ENCODE measurements at places on chromosomes 2 and 18.

DNA sequence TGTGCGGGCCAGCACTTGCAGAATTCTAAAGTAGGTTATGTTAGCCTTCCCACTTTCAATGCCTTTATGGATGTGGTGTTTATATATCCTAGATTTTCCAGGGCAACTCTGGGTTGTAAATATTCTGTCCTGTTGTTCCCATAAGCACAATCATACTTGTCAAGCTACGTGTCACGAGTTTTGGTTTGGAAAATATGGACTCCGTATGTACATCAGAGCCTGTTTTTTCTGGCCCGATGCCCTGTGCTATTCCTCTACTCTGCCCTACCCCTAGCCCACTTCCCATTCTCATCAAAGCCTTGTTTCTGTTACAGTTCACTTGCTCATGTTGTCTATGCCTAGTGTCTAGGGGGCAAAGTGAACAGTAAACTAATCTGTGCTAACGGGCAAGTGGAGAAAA lies 27.0 kb upstream of the ZEB2 start:
- DNase-seq, result no peak

DNA sequence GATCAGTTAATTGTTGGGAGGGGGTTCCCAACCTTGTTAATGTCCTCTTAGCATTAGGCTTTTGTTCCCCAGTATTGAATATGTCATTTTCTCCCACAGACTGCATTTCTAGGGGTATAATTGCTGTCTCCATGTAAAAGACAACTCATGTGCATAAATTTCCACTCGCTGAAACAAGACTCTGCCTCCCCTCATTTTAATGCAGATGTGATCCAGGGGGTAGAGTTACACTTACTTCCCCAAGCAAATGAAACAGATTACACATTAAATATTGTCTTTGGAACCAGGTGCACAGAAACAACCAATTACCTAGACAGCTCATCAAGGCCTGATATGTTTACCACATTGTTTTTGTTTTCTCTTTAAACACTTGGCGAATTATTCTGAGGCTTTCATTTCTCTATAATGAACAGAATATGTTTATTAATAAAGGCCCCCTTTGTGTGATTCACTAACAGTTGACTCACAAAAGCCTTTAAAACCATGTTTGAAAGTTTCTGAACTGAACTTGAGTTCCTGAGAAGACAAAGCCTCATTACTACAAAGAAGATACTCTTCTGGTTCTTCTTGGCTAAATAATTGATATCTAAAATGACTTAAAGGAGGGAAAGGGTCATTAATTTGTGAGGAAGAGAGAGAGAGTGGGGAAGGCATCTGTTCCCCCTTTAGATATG lies 15.0 kb upstream of the ACVR1 start:
- peak; percentile 82 for DNase-seq

DNA sequence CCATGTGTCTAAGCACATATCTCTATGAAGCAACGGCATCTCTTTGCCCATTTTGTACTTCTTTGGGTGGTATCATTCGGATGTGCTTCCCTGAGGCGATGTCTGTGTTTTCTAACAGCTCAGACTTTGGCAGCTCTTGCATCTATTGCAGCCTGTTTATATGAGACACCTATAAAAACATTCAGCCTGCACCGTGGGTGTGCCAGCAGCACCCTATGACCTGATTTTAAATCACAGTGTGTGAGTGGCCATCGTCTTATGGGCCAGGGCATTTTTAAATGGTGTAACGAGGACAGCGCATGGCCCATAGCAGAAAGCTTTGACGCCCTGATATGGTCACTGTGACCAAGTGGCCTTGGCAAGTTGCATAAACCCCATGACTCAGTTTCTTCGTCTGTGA lies 12.9 kb downstream of the NPAS2 start:
- DNase-seq, result no peak

- no peak for DNase-seq
Observed at GRCh38 chr2:148653437-148653836, 8.9 kb downstream of the EPC2 start.

DNA sequence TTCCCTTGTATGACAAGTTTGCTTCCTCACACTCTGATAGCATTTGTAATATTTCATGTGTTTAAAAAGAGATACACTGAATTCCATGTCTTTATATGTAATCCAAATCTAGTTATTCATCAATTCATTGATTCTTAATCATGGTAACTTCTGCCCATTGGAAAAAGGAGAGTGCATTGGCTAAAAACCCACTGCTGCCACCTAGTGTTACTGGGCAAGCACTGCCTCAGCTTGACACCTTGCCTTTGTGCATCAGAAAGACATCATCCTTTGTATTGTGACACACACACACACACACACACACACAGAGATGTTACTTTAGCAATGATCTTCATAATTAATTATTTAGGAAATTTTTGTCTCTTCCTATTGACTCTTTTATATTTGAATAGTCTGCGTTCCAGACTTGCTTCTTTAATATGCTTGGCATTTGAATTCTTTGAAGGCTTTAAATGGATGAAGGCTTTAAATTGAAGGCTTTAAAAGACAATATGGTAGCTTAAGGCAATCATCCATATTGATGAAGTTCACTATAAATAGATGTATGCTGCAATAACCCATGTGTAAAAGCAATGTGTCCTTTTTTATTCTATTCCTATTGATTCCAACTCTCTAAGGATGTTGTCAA lies 414.2 kb upstream of the CHST9 start:
- DNase-seq, result peak; percentile 46

DNA sequence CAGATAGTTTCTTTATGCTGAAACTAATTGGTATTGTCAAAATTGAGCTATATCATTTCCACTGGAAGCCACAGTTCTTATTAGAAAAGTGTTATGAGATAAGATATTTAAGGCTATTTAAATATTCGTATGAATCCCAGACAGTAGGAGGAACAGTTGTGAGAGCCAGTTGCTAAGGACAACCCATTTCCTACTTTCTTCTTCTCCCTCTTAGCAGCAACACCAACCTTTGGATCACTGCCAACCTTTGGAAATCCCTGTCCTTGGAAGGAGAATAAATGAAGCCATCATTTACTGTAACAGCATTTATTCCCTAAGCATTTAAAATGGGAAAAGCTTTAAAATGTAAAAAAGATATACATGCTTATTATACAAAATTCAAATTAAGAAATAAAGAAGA lies 85.8 kb downstream of the PLCL1 start:
- no peak for DNase-seq

GRCh38 chr2:76867854-76868253 lies 654.3 kb downstream of the LRRTM4 start:
- DNase-seq, result no peak

- DNase-seq, result no peak
Observed at GRCh38 chr2:188909036-188909435, 65.1 kb upstream of the COL3A1 start.

DNA sequence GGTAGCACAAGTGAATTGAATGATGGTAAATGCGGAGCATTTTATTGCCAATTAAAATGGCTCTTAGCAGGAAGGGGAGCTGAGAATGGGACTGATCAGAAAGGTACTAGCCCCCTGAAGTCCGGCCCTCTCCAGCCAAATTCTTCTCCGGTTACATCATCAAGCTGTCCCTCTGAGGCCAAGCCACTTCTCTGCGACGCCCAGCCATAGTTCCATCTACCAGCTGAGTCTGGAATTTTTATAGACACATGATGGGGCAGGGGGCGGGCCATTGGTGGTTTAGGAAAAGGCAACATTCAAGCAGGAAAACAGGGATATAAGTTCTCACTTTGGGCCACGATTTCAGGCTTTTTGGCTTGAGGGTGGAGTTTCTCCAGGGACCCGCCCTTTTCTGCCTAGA lies 22.7 kb downstream of the RPRM start:
- no peak for DNase-seq

DNA sequence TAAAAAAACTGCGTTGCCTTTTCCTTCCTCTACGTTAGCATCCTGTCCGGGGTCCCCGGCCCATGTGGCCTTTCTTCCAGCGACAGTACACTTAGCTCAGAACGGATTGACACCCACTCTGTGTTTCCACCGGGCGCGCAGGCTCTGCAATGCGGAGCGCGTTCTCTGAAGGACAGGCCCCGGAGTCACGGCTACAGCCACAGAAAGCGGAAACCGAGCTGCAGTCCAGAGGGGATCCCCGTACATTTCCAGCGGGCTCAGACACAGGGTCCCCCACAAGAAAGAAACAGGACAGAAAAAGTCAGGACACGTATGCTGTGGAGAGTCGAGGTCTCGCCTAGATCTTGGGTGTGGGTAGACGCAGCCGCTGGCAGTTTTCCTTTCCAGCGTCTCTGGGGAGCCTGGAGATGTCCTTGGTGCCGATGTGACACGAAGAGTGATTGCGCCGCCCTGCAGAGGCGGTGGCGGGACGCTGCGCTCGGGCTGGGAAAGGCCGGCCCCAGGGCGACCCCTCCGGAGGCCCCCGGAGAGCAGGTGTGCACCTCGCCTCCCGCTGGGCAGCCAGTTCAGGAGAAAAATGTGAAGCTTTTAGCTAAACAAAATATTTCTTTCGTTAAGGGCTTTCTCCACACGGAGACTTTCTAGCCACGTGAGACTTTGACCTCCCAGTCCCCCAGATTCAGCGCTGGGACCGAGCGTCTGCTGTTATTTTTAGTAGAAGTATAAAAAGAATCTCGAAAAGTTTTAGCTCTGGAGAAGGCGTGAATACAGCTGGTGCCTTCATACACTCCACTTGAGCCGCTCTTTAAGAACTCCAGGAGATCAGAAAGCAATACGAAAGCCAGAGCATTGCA lies 1.3 kb upstream of the ACKR3 start:
- no peak for DNase-seq

DNA sequence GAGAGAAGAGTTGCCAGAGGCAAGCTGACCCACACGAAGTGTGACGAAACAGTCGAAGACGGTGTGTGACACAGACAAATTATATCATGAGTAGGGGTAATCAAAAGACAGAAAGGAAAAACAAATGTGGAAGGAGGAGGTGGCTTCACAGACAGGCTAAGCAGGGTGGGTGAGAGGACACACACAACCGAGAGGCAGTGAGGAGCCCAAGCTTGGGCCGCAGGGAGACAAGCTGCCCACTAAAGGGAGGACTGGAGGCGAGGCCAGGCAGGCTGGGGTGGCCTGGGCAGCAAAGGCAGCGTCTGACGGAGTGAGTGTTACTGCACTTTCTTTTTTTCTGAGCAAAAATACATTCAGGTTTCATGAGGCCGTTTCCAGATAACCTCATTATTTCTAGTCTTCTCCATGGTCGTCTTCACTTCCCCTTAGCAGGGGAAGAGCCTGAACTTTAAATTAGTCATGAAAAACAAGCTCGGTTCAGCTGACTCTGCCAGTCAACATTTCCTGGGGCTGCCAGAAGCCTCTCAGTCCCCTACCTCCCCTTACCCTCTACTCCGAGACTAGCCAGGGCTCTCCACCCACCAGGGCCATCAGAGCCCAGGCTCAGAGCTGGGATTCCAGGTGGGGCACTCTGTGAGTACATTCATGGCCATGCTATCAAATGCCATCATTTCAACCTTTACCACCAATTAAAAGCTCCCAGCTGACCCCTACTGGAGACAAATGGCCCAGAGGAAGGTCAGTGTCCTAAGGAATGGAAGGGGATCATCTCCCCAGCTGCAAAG lies 13.8 kb upstream of the ZFP36L2 start:
- no peak for DNase-seq

DNA sequence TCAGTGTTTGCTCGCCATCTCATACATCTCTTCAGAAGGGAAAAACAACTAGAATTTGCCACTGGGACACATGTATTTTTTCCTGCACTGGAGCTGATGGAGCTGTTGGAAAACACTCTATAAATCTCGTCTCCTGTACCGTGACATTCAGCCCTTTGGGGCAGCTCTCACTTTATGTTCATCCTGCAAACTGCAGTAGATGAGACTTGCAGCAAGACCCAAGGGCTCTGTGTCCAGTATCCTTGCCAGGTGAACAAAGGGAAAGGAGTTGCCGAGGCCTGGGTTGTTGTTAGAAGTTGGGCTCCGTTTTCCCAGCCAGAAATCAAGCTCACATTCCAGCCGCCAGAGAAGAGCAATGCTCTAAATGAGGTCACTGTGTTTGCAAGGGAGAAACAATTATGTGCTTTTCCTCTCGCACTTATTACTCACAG lies 285.1 kb downstream of the SLC4A3 start:
- DNase-seq, result no peak

- no peak for DNase-seq
Observed at GRCh38 chr2:8027387-8027786, 654.5 kb upstream of the ID2 start.

- no peak for DNase-seq
Observed at GRCh38 chr2:45843136-45843535, 191.7 kb downstream of the PRKCE start.

- no peak for DNase-seq
Observed at GRCh38 chr18:22549260-22549937, 131.7 kb upstream of the CTAGE1 start.

DNA sequence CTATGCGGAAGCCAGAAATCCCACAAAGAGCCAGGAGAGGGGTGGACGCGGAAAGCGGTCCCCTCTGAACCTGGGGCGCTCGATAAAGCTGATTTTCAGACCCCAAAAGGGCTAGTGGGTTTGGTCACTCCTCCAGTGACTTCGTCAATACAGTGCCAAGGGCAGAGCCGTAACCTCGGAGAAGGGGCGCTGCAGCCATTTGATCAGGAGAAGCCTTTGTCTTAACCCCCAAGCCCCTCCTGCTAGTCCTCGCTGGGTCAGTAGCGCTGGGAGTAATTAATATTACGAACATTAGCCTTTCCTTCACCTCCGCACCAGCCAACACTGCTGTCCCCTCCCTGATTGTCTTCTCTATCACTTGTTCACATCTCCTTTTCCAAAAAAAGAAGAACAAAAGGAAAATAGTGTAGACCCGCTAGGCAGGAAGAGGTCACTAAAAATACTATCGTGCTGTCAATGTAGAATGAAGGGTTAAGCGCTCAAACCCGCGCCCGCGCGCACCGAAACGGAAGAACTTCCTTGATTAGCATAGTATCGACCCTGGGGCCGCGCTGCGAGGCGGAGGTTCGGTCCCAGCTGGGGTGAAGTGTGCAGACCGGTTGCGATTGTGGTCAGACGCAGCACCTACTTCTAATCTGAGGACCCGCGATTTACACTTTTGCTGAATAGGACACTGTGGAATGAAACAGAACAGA lies 63.2 kb upstream of the MAPRE2 start:
- DNase-seq, result peak; percentile 59

Data from NCI-H748 treated with DMSO at 0.1 percent for 48 hours (cell line).